Mesenteric fat pad (tissue), 1 donor: ENCODE measurements at places on chromosomes 2 and 18. TPM values are rescaled to one million over a fixed set of nuclear protein-coding genes. Genes with fewer than 3 reads are reported as not detected.

The CCDC102B gene
- 10.7 TPM for total RNA-seq

DNA sequence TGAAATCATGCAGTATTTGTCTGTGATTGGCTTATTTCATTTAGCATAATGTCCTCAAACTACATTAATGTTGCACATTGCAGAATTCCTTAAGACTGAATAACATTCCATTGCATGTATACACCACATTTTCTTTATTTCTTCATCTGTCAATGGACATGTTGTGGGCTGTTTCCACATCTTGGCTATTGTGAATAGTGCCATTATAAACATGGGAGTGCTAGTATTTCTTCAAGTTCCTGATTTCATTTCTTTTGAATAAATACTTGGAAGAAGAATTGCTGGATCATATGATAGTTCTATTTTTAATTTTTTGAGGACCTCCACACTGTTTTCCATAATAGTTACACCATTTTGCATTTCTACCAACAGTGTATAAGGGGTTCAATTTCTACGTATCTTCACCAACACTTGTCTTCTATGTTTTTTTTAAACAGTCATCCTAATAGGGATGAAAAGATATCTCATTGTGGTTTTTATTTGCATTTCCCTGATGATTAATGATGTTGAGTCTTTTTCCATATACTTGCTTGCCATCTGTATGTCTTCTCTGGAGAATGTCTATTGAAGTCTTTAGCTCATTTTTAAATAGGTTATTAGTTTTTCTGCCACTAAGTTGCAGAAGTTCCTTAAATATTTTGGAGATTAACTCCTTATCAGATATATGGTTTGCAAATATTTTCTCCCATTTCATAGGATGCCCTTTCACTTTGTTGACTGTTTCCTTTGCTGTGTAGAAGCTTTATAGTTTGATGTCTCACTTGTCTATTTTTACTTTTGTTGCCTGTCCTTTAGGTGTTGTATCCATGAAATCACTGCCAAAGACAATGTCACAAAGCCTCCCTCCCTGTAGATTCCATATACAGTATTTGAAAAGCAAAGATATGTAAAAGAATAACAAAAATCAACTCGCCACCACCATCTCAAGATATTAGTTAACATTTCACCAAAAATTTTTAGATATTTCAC is 14.6 kb downstream of the FBXO11 start:
- DNase-seq = no peak

DNA sequence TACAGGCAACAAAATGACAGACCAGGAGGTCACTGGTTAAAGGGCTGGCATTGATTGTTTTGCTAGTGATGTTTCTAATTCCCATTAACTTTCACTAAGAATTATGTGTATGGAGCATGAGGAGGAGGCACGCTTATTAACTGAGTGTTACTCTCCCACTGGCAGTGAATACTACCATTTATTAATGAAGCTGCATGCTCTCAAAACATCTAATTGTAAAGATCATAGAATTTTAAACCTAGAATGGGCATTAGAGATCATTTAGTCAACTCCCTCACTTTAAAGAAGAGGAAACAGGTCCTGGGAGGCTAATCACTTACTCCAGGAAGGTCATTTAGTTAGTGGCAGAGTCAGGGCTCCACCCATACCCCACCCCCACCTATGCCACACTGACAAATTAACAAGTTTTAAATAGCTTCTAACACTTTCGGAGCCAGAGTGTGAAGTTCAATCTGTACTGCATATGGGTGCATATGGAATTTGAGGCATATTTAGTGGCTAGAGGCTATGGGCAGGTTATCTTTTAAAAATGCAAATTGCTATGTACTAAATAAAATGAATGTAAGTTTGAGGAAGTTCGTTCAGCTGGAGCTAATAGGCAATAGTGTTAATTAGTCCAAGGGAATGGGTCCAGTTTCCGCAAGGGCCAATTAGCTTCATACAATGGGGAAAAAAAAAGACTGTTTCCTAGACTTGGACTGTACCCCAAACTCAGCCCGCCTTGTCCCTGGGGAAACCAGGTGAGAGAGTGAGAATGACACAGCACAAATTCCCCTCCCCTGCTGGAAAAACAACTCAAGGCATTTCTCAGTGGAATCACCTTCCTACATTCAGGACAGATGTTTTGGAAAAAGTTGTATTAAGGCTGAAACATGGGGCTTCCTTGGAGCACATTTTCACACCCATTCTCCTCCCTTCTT is 178.8 kb downstream of the ICOS start:
- no peak for DNase-seq

GRCh38 chr2:216717491-216717901 is 22.1 kb upstream of the IGFBP5 start:
- DNase-seq = peak; percentile 76

The TNFAIP6 gene
- total RNA-seq = 25.4 TPM

GRCh38 chr2:23524261-23524706 is 139.3 kb downstream of the KLHL29 start:
- no peak for DNase-seq

The ABCG8 gene
- not detected for total RNA-seq

DNA sequence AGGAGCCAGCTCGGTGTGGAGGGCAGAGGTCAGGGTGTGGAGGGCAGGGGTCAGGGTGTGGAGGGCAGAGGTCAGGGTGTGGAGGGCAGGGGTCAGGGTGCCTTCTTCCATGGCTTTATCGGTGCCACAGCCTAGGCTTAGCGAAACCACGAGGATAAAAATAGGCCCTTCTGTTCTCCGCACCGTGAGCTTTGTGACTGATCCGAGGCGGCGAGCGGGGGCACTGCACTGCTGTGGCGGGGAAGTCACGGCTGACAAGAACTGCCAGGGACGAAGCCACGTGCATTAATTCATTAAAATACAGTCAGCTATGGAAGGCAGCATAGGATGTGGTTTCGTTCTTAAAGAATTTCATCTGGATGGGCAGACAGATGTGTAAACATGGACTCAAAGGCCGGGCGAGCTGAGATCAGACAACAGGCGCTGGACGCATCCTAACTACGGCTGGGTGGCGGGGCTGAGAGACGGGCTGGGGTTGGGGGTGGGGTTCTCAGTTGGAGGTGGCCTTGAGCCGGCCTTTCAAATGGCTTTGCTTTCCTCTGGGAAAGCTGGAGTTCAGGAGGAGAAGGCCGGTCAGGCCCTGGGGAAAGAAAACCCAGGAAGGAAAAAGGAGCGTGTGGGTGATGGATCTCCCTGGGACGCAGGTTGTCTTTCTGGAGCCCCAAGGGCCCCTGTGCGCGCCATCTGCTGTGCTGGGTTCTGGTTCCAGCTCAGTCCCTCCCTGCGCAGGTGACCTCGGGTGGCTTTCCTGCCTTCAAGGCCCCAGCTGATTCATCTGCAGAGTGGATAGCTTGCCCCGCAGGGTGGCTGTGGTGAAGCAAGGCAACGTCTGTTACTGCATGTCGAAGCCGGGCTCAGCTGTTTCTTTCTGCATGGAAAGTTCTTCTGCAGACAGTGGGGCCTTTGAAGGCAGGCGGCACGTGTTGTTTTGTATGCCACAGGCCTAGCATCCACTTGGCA is 958 bp upstream of the ALLC start:
- no peak for DNase-seq

- DNase-seq = peak; percentile 76
Observed at GRCh38 chr18:2914185-2914880, 67.5 kb downstream of the EMILIN2 start.

DNA sequence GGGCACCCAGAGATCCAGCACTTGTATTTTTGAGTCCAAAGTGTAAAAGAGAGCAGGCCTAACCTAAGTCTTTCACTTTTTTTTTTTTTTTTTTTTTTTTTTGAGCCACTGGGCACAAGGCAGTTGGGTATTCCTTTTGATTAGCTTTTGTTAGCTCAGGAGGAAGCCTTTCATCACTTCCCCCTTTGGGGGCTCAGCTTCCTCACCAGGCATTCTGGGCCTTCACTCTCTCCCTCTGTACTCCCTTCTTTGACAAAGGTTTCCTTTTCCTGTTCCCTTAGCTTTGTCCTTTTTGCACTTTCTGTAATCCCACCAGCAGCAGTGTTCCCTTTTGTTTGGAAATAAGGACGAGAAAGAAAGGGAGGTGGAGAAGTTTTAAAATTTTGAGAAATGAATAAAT is 88.2 kb downstream of the PKP4 start:
- no peak for DNase-seq

The TBC1D8 gene
- 21.3 TPM for total RNA-seq

The ADCYAP1 gene
- 0.55 TPM for total RNA-seq

GRCh38 chr2:163757814-163758213 is 22.0 kb upstream of the FIGN start:
- DNase-seq = no peak

The NYAP2 gene
- total RNA-seq = not detected

The IL1R2 gene
- 101 TPM for total RNA-seq

The SERPINB13 gene
- not detected for total RNA-seq

The UGT1A5 gene
- total RNA-seq = not detected

The BMP10 gene
- not detected for total RNA-seq

- DNase-seq = no peak
Observed at GRCh38 chr2:44821500-44821899, 120.0 kb upstream of the SIX3 start.

DNA sequence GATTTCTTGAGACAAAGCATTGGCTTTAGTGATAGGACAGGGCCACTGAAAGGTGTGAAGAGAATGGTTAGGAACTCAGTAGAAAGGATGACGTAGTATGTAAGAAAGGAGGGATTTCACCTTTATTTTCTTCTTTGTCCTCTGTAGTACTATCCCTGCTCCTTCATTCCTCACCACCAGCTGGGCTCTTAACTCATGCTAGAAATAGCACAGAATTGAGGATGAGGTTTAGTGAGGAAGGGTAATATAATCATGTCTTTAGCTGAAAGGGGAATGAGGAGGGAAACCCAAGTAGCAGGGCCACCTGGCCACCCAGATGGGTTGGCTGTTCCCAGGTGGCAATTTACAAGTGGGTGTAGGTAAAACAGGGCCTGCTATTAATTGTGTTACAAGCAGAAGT is 15.2 kb downstream of the ACVR2A start:
- DNase-seq = no peak

The KCNG2 gene
- 0.51 TPM for total RNA-seq

DNA sequence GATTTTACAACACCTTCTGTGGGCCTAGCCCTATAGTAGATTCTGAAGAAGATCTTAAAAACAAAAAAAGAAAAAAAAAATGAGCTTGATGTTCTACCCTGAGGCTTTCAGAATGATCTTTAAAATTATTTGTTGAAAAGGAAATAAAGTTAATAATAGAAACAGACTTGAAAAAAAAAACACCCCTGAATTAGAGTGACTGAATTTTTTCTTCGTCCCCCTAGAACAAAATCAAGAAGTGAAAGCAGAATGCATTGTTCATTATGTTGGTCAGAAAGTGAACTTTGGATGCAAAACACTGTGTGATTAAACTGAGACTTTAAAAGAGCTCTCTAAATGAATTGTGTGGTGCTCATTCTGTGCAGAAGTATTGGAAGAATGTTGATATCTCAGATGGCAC is 1384.4 kb upstream of the PIK3C3 start:
- no peak for DNase-seq

- DNase-seq = no peak
Observed at GRCh38 chr2:102013206-102014040, 21.7 kb downstream of the IL1R2 start.

The COLEC12 gene
- total RNA-seq = 36.7 TPM

DNA sequence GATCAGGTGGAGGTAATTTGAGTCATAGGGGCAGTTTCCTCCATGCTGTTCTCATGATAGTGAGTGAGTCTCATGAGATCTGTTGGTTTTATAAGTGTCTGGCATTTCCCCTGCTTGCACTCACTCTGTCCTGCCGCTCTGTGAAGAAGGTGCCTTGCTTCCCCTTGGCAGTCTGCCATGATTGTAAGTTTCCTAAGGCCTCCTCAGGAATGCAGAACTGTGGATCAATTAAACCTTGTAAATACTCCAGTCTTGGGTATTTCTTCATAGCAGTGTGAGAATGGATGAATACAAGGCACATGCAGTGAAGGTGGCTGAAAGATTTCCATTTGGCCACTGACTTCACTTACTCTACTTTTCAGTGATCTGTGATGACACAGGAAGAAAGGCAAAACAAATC is 133.7 kb downstream of the SH3BP4 start:
- no peak for DNase-seq

The SKOR2 gene
- not detected for total RNA-seq

DNA sequence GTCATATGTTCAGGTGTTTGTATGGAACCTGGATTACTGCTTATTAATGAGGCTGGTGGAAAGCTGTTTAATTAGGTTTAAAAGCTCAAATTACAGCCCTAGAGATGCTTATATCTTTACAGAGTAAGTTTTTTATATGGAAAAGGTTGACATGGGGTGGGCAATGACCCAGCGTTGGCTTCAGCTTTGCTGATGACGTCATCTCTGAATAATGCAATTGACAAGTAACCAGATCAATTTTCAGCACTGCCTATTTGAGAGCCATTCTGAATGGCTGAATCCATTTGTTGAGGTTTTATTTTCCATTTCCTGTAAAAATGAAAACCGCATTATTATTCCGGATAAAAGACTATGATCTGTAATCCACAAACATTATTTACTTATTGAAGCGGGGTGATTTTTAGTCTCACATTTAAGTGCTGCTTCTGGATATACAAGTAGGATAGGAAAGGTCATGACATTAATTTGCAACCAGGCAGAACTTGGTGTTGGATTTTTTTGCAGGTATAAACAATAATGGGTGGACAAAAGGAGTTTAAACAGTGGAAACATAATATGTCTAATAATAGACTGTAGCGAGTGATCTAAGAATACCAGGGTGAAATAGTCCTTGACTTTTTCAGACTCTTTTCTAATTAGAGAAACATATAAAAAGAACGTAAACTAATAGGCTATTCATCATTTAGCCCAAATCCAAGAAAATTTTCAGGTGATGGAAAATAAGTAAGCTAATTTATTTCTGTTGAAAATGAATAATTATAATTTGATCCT is 2.7 kb downstream of the PPP1R1C start:
- DNase-seq = no peak

The FEZ2 gene
- total RNA-seq = 64.0 TPM

- DNase-seq = no peak
Observed at GRCh38 chr2:134287323-134287722, 33.5 kb downstream of the MGAT5 start.

GRCh38 chr18:73099759-73100158 is 232.0 kb upstream of the NETO1 start:
- no peak for DNase-seq

The GAREM2 gene
- total RNA-seq = 6.8 TPM

DNA sequence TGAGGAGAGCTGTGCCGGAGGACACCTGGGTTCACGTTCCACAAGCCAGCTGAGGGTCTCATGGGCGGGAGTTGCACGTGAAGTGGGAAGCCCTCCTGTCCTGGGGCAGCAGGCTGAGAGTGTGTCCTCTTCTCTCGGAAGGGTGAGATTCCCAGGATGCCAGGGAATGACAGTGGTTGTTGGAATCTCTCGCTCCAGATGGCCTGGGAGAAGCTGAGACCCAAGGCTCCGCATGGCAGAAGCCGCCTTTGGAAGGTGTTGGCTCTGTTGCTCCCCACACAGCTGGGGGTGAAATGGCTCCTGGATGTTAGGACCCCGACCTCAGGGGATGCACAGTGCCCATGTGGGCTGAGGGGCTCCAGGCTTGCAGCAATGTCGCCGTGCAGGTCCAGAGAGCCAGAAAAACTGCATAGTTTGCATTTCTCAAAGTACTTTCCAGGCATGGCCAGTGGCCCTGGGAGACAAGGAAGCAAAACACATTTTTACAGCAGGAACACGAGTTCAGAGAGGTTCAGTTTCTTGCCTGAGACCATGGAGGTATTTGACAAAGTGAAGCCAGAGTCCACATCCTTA is 153.4 kb downstream of the TMEM18 start:
- DNase-seq = no peak

- no peak for DNase-seq
Observed at GRCh38 chr2:136112317-136113208, 5.4 kb downstream of the CXCR4 start.
